NCI-H187 treated with DMSO at 0.1 percent for 48 hours (cell line): ENCODE measurements at places on chromosomes 1 and 21.

GRCh38 chr1:8362701-8363101 lies 44.8 kb downstream of the SLC45A1 start:
- no peak for DNase-seq

DNA sequence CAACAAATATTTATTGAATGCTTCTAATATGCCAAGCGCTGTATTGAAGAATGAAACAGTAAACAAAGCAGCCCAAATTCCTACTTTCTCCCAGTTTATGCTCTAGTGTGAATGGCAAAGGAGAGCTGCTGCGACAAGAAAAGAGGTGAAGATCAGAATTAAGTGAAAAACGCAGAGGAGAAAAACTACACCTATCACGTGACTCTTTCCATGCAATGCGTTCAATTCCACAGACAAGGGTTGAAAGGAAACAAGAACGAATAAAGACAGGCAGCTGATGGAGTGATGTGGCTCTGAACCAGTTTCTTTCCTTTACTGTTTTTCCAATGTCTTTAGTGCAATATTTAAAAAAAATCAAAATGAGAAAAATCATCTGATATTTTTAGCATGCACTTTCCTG lies 23.6 kb downstream of the MT1HL1 start:
- no peak for DNase-seq

GRCh38 chr1:116521186-116521585 lies 49.6 kb downstream of the CD58 start:
- DNase-seq = no peak

DNA sequence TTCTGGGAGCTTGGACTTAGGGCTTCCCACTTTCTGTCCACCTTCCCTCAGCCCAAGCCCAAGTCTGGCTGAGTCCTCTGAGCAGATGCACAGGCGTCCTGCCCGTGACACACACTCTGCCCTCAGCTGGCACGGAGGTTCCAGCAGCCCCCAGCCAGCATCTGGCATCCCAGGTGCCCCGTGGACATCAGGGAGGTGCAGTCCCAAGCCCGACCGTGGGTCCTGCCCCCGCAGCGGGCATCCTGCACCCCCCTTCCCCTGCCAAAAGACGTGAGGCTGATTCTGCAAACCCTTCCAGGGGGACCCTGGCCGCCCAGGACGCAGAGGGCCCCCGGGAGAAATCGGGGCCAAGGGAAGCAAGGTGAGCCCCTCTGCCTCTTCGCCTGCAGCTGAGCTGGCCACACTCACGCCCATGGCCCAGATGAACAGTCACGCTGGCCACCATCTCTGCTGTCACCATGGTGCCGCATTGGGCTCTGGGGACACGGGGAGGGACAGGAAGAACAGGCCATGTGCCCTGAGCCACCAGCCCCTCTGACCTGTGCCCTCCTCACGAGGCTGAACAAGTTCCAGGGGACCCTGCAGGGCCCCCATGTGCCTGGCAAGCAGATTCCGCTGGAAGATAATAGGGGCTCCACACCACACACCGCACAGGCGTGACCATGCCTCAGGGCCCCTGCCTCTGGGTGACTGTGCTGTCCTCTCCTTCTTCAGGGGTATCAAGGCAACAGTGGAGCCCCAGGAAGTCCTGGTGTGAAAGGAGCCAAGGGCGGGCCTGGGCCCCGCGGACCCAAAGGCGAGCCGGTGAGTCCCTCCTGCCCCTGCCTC lies 20.6 kb downstream of the COL6A2 start:
- no peak for DNase-seq

GRCh38 chr1:51976846-51977602 lies 13.5 kb downstream of the RAB3B start:
- DNase-seq = no peak

DNA sequence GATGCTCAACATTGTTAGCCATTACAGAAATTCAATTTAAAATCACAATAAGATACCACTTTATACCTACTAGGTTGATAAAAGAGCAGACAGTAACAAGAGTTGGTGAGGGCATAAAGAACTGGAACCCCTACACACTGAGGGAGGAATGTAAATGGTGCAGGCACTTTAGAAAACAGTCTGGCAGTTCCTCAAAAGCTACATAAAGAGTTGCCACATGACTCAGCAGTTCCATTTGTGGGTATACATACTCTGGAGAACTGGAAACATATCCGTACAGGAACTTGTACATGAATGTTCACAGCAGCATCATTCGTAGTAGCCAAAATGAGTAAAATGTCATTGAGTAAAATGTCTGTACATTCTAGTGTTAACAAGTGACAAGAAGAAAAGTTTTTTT lies 17.0 kb downstream of the NSL1 start:
- DNase-seq = no peak

- no peak for DNase-seq
Measured at GRCh38 chr1:55707846-55708245, 492.7 kb upstream of the USP24 start.

DNA sequence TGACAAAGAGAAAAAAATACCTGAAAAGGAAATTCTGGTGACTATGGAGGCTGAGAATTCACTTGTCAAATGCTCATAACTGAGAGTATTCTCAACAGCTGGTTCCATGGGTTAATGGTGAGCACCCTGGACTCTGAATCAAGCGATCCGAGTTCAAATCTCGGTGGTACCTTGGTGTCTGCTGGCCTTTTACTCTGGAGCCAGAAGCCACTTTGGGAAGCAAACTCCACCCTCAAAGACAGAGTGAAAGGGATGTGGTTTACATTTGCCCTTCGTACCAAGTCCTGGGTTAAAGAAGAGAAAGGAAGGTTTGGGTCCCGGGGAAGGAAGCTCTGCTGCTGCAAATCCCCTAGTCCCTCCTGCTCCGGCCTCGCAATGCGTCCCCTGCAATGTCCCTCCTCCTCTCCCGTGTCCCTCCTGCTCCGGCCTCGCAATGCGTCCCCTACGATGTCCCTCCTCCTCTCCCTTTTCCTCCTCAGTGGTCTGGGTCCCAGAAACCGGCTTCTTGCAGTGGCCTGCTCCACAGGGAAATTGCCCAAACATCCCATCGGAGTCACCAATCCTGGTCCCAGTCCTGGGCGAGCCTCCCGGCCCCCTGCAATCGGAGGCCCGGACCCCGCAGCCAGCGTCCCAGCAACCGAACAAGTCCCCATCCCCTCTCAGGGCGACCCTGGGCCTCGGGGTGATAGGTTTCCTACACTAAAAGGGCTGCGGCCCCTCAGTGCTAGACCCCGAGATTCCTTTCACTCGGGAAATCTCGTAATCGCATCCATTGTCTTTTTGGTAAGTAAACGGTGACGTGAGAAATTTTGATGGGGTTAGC lies 129.4 kb downstream of the PPIAL4G start:
- DNase-seq = no peak

DNA sequence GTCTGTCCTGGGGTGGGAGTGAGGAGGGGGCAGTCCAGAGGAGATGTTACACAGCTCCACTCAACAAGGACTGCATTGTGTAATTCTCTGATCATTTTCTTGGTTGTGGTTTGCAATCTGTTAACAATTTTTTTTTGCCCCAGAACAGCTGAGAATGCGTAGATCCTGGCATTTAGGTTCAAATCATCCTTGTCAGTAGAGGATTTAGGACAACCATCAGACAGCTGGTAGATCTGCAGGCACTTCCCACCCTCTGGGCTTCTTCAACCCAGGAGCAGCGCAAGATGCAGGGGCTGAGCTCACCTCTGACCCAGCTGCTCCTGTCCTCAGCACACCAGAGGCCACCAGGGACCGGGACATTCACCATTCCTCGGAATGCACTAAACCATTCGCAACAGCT lies 13.5 kb downstream of the BCAR3 start:
- no peak for DNase-seq

GRCh38 chr1:147444381-147444780 lies 96.9 kb upstream of the BCL9 start:
- DNase-seq = no peak

DNA sequence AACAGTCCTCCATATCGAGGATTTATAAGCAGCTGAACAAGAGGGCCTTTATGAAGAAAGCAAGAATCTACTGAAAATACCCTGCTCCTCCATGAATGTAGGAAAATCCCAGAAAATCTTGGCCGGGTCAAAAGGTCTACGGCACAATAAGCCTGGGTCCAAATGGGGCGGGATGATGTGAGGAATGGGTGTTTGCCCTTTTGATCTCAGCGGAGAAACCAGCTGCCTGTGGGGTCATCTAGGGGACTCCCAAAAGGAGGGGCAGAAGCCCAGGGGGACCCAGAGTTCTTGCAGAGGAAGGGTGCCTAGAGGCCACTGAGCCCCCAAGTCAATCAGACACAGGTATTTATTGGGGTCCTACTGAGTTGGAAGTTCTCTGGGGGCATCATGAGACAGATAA lies 11.4 kb upstream of the PIGR start:
- DNase-seq = no peak

GRCh38 chr1:193542690-193543089 lies 356.3 kb upstream of the B3GALT2 start:
- DNase-seq = no peak

DNA sequence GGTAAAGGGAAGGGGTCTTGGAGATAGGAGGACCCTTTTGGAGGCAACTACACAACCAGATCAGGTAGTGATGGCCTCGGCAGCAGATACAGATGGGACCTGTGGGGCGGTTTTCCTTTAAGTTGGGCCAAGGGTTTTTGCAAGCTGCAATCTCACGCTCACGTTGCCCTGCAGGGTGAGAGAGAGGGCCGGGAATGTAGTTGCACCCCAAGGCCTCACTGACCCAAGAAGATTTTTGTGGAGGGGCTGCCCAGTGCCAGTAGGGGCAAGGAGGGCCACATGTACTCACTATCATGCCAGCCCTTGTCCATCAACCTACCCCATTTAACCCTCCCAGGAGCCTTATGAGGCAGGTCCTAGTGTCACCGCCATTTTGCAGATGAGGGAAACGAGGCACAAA lies 57.7 kb upstream of the SELENON start:
- no peak for DNase-seq

DNA sequence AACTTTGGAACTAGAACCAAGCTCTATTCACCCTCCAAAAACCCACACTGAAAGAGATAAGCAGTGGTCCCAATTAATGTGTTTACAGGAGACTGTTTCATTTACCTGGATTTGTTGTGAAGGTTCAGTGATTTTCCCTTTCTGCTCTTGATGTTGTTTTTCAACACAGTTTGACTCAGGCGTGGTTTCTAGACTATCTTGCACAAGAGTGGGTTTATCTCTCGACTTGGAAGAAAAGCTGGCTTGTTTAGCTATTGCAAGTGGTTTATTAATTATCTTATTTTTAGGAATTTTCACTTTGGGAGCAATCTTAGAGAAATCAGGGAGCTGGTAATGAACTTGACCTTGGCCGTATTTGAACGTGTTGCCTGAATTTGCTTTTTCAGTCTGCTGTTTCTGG lies 5.3 kb downstream of the AKNAD1 start:
- no peak for DNase-seq

GRCh38 chr1:56758794-56759193 lies 60.4 kb downstream of the FYB2 start:
- DNase-seq = no peak

DNA sequence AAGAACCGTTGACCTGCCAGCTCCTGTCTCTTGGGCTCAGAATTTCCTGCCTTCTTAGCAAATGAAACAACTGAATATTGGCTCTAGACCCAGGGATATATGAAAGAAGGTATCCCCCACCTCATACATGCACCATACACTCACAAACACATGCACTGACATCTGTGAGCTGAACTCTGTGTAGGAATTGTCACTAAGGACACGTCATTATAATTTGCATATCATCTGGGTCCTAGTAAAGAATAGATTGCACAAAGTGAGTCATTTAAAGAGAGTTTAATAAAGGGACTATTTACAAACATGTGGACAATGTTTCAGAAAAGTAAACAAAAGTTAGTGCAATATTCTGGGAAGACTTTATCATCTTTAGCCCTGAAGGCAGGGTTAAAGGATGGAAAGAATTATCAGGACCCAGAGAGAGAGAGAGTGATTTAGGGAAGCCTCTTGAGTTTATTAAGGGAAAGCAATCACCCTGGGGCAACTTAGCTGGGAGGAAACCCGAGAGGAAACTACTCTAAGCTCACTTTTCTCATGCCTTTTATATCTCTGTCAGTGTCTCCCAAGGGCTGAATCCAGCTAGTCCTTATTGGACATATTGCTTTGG lies 74.1 kb upstream of the PLA2G4A start:
- DNase-seq = no peak

- no peak for DNase-seq
Measured at GRCh38 chr1:2381741-2382620, 9.4 kb downstream of the MORN1 start.

GRCh38 chr1:46246548-46247435 lies 771 bp upstream of the RAD54L start:
- peak; percentile 95 for DNase-seq

DNA sequence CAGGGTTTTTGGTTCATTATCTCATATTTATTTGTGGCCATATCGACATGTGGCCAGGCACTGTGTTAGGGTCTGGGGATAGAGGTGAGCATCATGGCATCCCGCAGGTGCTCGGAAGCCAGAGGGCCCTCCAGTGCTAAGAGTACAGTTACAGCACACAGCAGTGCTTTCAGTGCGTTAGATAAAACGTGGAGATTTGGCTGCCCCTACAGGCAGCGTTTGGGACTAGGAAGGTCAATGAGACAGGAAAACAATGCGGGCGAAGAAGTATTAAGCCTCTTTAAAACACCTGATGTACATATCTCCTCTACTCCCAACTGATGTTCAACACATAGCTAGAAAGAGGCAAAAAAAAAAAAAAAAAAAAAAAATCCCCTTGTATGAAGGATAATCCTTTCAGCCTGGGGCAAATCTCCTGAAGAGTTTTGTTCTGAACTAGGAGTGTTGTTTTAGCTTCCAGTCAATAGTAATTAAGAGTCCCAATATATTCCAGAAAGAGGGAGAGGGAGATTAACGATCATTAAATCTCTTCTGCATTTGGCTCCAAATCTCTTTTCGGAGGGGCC lies 80.1 kb downstream of the CAPZB start:
- DNase-seq = no peak

DNA sequence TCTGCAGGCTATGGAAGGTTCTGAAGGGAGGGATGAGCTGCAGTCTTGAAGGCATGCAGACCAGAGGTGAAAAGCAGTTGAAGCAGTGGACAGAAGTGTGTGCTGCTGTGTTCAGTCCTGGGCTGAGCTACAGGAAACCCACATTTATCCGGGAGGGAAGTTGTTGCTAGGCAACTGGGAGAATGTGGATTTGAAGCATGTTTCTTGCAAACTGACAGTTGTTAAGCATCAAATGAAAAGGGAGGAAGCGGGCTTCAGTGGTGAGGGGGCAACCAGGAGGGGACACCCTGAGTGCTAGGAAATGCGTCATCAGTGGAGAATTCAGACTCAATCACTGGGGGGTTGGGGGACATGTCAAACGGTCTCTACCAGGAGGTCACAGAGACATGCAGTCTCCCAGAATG lies 28.7 kb downstream of the ABCA4 start:
- no peak for DNase-seq

GRCh38 chr1:12140515-12141162 lies 26.2 kb upstream of the TNFRSF1B start:
- no peak for DNase-seq

DNA sequence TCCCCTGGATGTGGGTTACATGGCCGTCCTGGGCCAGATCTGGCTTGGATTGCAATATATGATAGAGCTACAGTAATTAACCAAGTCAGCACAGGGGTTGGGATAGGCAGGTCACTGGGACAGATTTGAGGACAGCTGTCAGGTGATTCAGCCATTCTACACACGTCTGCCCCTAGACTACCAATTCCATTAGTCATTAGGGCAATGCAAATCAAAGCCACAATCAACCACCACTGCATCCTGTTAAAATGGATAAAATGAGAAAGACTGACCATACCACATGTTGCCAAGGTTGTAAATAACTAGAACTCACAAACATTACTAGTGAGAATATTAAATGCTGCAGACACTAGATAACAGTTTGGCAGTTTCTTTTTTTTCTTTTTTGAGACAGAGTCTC lies 16.0 kb downstream of the C21orf58 start:
- no peak for DNase-seq

- DNase-seq = no peak
Measured at GRCh38 chr1:61975638-61976037, 219.0 kb upstream of the L1TD1 start.

GRCh38 chr1:24285231-24285630 lies 33.9 kb upstream of the GRHL3 start:
- no peak for DNase-seq
